CD4-positive, alpha-beta T cell treated with Interleukin-4 for 1 hour (primary cell): ENCODE measurements at places on chromosomes 7 and 10.

DNA sequence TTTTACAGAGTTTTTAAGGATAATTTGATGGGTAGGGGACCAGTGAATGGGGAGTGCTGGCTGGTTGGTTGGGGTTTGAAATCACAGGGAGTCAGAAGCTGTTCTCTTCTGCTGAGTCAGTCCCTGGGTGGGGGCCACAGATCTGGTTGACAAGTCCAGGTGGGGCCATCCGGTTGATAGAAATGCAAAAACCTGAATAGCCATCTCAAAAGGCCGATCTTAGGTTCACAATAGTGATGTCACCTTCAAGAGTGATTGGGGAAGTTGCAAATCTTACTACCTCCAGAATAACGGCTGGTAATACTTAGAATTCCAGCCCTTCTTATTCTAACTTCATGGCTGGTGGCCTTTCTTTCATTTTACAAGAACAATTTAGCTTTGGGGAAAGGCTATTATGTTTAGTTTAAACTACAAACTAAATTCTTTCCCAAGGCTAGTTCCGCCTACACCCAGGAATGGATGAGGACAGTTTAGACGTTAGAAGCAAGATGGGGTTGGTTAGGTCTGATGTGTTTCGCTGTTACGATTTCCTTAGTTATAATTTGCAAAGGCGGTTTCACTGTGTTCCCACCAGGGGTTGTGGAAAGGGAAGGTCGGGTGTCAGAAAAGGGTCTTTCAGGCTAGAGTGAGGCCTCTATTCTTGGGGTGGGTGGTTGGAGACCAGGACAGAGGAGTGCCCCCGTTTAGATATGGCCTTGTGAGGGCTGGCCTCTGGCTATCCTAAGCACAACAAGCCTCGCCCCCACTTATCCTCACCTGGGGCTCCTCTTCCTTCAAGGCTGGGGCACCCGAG, 27.4 kb downstream of the IFT22 start:
- no peak for DNase-seq

DNA sequence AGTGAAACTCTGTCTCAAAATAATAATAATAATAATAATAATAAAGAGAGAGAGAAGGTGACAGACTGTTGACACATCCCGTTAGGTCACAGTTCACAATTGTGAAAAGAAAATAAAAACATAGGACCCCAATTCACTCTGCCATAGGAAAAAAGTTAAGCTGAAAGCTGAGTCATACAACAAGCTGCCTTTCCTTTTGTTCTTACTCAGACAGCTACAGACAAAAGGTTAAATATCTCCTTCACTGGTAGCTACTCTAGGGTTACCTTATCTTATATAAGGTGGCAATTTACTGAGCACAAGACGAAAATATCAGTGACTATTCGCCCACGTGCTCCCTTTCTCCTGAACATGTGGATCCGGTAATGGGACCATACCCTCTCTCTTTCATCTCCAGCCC, 17.5 kb downstream of the TUBAL3 start:
- no peak for DNase-seq

- DNase-seq = no peak
Observed at GRCh38 chr7:20264623-20265022, 47.4 kb upstream of the MACC1 start.

- no peak for DNase-seq
Observed at GRCh38 chr10:89975771-89976170, 274.4 kb downstream of the KIF20B start.

DNA sequence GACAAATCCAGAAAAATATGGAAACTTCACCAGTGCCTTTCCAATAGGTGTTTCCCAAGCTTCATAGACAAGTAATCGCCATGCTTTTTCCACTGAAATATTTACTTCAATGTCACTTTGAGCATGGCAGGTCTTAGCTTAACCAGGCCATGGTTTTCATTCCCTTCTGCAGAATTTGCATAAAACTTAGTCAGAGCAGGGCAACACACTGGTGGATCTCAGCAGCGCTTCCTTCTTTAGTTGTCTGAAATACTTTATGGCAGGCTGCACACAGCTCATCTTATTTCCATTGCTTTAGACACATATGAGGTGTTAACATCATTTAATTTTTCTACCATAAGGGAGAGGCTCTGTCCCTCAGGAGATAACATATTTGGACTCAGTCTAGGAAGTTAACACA, 102.9 kb upstream of the AHR start:
- no peak for DNase-seq

GRCh38 chr10:124741922-124742412, 2.2 kb downstream of the FAM53B start:
- no peak for DNase-seq

DNA sequence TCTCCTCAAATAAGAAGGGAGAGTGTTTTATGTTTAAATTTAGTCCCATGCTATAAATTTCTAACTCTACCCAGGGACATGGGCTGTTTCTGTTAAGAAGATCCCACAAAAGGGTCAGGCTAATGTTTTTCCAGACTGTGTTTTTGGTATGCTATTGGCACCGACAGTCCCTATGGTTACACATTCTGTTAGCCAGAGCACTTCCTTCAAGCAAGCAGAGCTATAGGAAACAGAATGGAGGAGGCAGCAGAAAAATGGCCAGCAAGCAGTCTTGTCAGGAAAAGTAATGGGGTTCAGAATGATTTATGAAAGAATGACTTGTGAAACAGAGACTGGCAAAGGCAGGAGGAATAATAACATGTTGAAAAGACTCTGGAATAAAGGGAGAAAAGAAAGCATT, 44.8 kb upstream of the PHYHIPL start:
- no peak for DNase-seq

GRCh38 chr10:123392182-123392963, 238.2 kb downstream of the BUB3 start:
- no peak for DNase-seq

DNA sequence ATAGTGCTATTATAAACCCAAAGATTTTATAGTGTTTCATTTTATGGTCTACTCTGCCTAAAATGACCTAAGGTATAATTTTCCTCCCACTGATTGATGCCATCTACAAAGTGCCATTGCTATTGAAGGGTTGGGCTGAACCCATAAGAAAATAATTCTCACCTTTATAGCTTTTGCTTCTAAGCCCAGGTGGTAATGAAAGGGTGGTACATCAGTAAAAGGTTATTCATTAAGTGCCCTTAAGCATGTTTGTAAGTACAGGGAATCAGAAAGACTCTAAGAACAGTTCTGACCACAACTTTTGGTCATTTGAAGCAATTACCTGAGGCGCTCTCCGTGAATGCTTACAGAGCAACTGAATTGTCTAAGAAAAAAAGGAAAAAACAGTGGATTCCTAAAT, 1247.3 kb downstream of the NXPH1 start:
- DNase-seq = no peak
